GM12865 (cell line): ENCODE measurements at places on chromosomes 13 and 19.
A peak's percentile ranks its signal among the peaks of the same experiment; 100 is the strongest.

- DNase-seq = no peak
These were observed 977 bp downstream of the PCDH20 start for GRCh38 chr13:61414686-61415057.

GRCh38 chr19:49337267-49338022 is 2.2 kb downstream of the CD37 start:
- DNase-seq = no peak

DNA sequence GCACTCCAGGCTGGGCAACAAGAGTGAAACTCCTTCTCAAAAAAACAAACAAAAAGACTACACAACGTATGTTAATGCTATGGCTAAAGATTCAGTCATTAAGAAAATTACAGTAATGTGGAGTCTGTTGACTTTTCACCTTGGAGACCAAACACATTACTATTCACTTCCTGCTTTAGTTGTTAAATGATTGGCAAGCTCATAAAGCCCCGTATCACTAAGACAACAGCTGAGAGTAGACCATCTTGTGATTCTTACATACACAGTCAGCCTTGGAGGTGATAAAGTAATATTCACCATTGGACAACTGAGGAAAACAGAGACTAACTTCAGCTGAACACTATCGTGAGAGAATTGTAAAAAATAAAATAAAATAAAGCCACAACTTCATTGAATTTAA is 86.5 kb downstream of the KCTD12 start:
- DNase-seq = peak; percentile 37

DNA sequence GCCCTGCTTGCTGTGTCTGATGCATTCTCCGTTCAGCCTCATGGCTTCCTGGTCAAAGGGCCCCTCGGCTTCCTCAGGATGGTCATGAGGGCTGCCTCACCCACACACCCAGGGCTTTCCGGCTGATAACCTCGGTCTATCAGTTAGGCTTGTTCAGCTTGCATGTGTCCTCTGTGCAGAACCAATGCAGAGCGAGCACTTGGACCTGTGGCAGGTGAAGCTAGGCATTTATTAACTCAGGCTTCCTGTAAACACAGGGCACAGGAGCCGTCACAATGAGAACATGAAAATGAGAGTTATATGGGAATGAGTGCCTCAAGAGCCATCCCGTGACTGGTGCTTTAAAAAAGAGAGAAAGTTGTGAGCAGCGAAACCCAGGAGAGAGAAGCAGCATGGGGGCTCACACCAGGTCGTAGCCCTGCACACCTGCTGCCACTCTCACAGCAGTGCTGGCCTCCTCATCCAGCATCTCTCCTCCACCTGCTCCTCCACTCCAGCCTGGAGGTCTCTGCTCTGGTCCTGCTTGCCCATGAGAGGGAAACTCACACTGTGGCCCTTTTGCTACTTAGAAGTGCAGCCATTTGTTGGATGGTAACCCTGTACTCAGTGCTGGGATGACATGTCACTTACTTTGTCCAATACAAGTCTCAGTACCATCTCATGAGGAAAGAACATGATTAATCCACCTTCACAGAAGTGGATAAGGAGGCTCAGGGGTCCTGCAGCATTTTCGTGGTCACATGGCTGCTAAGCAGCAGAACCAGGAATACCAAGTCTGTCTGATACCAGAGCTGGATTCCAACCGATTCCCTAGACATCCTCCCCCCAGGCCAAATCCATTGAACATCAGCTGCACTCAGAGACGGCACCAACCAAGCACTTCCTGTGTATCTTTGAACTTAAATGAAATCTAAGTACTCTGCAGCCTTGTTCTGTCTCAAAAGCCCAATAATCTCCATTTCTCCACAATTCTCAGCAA is 50.5 kb upstream of the IRS2 start:
- DNase-seq = no peak

- no peak for DNase-seq
These were observed 23.5 kb downstream of the ZNF574 start for GRCh38 chr19:42099336-42099925.

- DNase-seq = no peak
These were observed 2138.5 kb upstream of the PCDH20 start for GRCh38 chr13:63554157-63554556.

GRCh38 chr19:14150770-14151661 is 14.6 kb upstream of the ASF1B start:
- no peak for DNase-seq

DNA sequence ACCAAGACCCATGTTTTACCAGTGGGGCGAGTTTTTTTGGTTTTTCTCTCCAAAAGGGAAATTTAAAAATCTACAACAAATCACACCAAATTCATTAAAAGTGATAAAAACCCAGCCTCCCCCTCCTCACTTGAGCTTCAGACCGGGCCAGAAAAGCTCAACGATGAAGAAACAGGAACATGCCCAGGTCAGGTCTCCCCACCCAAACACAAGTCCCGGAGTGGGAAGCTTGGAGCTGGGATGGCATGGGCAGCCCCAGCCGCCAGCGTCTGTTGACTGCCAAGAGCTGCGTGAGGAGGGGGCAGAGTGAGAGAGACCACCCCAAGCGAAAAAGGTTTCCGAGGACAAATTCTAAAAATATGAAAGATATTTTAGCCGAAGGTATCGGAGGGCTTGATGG is 3.7 kb downstream of the RNU6-9 start:
- DNase-seq = no peak

GRCh38 chr19:29620931-29621351 is 14.9 kb downstream of the POP4 start:
- DNase-seq = peak; percentile 34

- no peak for DNase-seq
These were observed 833.0 kb downstream of the EFNB2 start for GRCh38 chr13:105702441-105702840.

DNA sequence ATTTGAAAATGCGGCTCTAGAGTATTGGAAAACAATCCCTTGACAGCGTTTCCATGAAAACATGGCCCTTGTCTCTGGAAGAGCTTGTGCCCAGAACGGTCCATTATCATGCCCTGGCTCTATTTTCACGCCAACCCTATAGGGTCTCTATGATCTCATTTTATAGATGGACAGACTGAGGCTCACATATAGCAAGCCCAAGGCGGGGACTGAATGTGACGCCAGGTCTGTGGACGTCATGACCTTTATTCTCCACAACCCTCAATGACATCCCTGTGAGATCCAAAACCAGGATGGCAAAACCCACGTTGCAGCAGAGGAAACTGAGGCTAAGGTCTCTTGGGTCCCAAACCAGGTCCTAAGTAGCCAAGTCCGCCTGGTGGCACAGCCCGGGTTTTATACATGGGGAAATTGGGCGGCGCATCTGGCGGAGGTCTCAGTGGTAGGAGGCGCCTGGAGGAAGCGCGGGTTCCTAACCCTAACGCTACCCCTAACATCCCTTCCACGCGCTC is 425 bp upstream of the COLGALT1 start:
- no peak for DNase-seq

- DNase-seq = no peak
These were observed 27.1 kb downstream of the ACTN4 start for GRCh38 chr19:38674388-38675171.

DNA sequence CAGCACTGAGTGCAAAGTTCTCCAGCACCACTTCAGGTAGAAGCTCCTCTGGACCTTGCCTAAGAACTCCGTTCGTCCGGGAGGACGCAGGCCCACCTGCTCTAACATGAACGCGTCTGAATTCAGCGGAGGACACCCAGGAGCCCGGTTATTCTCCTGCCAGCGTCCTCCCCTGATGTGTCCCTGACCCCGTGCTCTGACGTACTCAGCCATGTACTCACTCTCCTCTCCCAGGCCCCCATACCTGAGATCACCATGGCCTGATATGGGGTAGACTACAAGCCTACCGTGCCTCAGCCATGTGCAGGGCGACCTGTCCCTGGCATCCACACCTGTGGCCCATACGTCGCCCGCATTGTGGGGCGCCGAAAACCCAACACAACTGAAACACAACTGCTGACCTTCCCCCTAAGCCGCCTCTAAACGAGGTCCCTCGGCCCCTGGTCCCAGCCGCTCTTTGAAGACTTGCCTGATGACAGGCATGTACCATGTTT is 744 bp upstream of the ZNF584 start:
- DNase-seq = no peak

- DNase-seq = no peak
These were observed 10.3 kb upstream of the GARRE1 start for GRCh38 chr19:34243876-34244578.

GRCh38 chr19:40721936-40722661 is 5.2 kb downstream of the ITPKC start:
- DNase-seq = no peak
